ENCODE measurements at places on chromosomes 1 and 21.

GRCh38 chr1:212957546-212957945, 7.2 kb downstream of the VASH2 start:
- DNase-seq, result no peak

- DNase-seq, result no peak
Measured at GRCh38 chr1:189315035-189315901, 1162.4 kb downstream of the BRINP3 start.

DNA sequence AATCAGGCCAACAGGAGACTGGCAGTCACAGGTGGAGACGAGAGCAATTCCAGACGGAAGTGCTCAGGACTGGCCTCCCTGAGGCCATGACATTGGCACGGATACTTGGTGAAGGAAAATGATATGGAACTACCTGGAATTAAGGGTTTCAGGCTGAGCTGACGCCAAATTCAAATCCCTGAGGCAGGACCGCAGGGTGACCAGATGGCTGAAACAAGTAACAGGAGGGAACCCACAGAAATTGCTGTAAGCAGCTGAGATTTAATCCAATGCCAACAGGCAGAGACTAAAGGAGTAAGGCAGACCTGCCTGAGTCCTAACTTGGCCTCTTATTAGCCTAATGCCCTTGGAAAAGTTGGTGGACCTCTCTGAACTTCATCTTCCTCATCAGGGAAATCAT, 76.2 kb downstream of the ERG start:
- no peak for DNase-seq

- DNase-seq, result no peak
Measured at GRCh38 chr21:46182548-46183336, 1.5 kb downstream of the SPATC1L start.

GRCh38 chr1:214213136-214213535, 67.8 kb upstream of the SMYD2 start:
- no peak for DNase-seq

DNA sequence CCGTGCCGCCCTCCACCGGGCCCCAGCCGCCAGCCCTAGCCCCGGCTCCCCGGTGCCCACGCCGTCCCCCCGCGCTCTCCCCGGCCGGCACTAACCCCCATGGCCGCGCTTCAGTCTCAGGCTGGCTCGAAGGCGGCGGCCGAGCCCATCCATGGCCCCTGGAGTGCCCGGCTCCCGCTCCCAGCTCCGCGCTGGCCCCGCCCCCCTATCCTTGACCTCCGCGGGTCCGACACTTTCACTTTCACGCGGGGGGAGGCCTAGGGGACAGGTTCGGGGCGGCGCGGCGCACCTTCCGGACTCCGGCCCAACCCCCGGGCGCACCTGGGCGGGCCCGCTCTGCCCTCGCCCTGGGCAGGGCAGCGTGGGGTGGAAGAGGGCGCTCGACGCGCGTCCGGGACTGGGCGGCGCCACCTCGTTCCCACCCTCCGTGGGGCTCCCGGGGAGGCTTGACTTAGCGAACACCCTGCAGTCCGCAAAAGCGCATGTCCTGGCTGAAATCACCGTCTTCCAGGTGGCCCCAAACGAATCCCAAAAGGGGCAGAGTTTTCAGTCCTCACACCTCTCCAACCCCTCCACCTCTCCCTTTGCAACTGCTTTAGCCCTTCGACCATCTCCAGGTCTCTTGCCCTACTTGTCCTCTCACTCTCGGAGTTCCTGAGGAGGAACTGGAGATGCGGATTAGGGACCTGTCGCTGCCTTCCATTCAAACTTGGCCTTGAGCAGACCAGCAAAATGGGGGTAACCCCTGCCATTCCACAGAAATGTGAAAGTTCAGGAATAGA, 3.9 kb upstream of the DENND2D start:
- DNase-seq, result no peak

DNA sequence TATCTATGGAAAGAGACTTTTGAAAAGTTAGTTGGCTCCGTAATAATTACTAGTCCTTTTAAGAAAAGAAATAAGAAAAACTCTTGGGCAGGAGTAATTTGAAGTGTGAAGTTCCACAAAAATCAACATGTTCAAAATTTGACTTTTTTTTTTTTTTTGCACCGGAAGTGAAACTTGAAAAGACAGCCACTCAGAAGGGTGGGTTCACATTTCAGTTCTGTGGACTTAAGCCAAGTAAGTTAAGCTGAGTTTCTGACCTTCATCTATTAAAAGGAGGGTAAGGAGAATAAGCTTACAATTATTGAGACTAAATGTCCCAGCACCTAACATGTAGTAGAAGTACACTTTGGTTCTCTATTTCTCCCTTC, 11.0 kb downstream of the RO60 start:
- DNase-seq, result no peak

- DNase-seq, result no peak
Measured at GRCh38 chr1:15833842-15834405, 13.6 kb upstream of the SPEN start.
